Stimulated activated CD8-positive, alpha-beta memory T cell treated with anti-CD3 and anti-CD28 coated beads, Interleukin-2, amount 100 ng/mL, for 1 hour (primary cell): ENCODE measurements at places on chromosomes 11 and 22.

- no peak for DNase-seq
Observed at GRCh38 chr11:88484873-88485621, 147.5 kb upstream of the CTSC start.

DNA sequence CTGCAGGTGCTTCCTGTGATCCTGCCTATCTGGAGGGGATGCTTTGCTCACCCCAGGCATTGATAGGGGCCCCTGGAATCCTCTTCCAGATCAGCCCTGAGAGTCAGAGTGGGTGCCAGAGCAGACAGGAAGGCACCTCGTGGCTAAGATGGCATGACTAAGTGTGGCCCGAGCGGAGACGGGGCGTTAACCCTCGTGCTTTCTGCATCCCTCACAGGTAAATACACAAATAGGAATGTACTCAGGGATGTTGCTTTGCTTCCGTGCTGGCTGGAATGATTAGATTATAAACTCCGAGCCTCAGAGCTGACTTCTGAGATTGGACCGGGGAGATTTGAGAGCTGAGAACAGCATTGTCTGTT lies 312.7 kb upstream of the B3GAT1 start:
- no peak for DNase-seq

DNA sequence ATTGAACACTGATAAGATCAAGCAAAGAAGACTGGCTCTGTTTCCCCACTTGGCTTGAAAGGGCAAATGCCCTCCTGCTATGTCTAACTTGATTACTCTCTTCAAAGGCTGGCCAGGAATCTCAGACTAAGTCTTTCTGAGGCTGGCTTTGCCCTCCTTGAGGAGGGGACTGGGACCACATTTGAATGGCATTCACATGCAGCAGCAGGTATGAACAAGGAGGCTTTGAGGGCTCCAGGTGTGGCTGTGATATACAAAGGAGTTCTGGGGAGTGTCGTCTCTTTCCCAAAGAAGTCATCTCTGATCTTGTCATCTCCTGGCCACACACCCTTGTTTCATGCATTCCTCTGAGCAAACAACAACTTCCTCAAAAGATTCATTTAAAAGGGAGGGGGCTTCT lies 130.8 kb downstream of the ARL14EP start:
- DNase-seq, result no peak

- DNase-seq, result no peak
Observed at GRCh38 chr11:47271961-47272661, 2.2 kb downstream of the MADD start.

DNA sequence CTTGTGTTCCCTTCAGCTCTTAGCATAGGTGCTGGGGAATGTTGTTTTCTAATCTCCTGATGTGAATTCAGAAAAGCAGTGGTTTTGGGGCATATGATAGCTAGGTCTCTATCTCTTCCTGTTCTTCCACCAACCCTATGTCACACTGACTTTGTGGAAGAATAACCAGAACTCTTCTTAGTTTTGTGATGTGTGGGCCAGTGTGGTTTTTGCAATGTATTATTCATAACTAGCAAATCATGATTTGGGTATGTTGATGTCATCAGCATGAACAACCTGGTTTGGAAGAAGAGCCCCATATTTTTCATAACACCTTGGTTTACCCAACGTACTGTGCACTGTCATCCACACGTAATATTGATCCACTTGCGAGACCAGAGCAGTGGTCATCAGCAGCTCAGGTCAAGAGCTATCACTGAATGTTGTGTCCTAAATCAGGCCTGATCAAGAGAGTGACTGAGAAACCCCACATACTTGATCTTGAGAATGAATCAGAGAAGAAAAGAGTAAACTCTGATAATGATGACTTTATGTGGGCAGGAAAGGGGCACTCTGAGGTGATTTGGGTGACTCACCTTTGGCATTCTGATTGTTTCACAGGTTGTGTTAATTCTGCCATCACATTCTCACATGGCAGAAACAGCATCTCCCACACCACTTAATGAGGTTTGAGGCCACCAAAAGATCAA lies 19.4 kb upstream of the MS4A6E start:
- DNase-seq, result no peak

DNA sequence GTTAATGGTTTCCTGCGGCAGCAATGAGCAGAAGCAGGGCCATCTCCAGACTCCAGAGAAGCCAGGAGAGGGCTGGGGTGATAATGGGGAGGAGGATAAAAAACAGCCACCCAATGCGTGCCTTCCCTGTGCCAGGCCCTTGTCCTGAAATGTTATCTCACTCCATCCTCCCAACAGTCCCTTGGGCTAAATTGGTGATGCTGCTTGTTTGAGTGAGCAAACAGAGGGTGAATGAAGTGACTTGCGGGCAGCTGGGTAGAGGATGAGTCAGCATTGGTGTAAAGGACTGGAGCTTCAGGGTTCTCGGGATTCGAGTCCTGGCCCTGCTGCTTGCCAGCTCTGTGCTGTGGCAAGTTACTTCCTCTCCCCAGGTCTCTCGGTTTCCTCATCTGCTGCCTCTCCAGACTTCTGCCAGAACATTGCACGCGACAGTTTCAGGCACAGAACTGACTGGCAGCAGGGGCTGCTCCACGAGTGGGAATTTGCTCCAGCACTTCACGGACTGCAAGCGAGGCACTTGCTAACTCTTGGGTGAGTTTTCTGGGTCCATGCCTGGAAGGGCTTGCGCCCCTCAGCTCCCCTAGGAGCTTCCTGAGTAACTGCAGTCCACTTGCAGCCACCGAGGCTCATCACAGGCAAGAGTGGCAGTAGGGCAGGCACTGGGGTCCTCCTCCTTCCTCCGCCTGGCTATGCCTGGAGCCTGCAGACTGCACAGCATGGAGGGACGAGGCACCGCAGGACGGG lies at the start of gene P2RY6:
Gene P2RY6, plus strand, starts transcription at position 403 of the 744 bp plus-strand sequence. CDS start 24,181 bp downstream, outside the sequence.
- no peak for DNase-seq

- DNase-seq, result no peak
Observed at GRCh38 chr11:65185869-65186341, 4.2 kb downstream of the CAPN1 start.

- no peak for DNase-seq
Observed at GRCh38 chr11:86931548-86932258, 23.5 kb downstream of the FZD4 start.

DNA sequence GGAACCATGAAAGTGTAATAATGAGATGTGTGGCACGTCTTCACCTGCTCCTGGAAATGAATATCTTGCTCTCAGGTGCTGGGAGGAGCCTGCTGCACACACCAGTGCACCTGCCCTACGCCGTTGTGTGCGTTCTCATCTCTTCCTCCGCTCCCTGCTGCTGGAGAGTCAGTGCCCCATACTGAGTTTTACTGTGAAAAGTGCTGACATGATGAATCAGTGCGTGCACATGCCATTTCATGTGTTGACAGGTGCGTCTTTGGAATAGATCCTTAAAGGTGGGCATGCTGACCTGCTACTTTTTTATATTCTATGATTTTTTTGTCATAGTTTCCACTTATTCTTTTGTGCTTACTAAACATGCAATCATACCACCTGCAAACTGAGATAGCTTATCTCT lies 1015.8 kb downstream of the BRD1 start:
- DNase-seq, result no peak

GRCh38 chr11:64764040-64764611 lies 4.4 kb upstream of the PYGM start:
- DNase-seq, result no peak

DNA sequence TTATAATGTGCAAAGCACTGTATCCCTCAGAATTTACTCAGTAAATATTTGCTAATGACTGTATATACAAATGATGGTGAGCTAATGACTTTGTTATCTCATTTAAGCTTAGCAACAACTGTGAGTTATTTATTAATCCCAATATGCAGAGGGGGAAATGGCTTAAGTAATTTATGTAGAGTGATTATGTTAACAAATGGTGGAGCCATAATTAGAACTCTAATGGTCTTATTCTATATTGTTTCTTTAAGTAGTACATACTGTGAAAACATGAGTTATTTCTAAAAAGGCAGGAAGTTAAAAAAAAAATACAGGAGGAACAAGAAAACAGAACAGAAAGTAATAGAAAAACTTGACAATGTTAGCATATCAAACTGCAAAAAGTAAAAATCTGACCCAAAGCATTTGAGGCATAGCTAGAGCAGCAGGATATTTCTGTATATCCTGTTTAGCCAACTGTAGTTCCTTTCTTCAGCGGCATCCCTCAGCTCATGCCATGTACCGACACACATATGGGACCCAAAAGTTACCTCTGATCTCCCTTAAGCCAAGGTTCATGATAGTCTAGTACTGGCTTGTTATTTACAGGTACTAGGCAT lies 94.2 kb downstream of the FCHSD2 start:
- DNase-seq, result no peak

DNA sequence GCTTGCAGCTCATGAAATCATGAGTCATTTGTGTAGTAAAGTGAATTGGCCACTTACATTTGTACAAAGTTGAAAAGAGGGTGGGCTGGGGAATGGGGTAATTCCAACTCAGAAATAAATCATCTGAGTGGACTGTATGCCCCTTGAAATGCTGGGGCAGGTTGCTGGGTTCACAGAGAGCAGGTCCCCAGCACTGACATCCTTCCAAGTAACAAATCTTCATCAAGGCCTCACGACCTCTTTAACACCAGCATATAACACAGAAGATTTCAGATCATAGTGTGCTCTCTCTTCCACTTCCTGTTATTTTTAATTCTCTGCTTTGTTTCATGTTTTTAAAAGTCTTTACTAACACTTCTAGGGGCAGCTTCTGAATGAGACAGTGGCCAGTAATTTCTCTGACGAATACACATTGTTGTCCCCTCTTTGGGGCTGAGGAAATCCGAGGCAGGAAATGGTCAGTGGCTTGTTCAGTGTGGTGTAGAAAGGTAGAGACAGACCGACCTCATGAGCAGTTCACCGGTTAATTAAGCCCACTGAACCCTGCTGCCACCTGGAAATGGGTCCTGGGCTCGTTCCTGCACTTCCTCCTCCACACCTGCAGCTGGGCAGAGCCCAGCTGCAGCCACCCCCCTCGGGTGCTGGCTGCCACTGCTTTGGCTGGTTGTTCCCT lies 127.7 kb downstream of the MAML2 start:
- DNase-seq, result no peak

GRCh38 chr11:91173701-91174100 lies 950.9 kb upstream of the CHORDC1 start:
- DNase-seq, result no peak

DNA sequence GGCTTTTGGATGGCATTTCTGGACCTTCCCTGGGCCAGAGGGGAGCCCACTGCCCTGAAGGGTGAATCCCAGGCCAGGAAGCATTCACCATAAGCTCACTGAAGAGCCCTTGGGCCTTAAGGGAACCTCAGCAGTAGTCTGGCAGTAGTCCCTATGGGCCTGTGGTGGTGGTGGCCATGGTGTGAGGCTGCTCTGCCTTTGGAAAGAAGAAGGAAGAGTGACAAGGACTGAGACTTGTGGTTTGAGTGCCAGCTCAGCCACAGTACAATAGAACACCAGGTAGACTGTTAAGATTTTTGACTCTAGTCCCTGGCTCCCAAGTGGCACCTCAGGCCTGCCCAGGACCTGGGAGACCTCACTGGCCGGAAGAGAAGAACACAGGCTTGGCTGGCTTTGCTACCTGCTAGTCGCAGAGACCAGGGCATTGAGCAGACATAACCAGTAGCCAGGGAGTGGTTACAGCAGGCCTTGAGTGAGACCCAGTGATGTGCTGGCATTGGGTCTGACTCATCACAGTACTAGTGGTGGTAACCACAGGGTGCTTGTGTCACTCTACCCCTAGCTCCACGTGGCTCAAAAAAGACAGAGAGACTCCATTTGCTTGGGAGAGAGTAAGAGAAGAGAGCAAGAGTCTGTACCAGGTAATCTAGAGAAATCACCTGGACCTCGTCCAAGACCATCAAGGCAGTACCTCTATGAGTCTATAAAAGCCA lies 259.8 kb upstream of the BLID start:
- no peak for DNase-seq

DNA sequence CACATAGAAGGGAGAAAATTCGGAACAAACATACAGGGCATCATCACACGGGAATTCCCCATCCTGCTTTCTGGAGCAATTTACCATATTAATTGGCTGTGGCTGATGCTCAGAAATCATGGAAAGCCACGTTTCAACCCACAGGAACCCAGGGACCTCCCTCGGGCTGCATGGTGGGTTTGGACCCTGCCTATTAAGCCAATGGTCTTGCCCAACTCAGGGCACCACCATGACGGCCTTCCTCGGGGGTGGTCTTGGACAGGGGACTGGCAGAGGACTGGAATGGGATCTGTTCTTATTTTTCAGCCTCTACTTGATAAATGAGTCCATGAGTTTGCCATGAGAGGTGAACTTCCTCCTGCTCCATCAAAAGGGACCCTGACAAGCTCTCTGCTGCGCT lies 374.0 kb downstream of the SHANK2 start:
- DNase-seq, result no peak

- DNase-seq, result no peak
Observed at GRCh38 chr11:129639300-129639699, 176.3 kb upstream of the TMEM45B start.

GRCh38 chr11:59437770-59438169 lies 1.5 kb downstream of the OR5A1 start:
- no peak for DNase-seq

DNA sequence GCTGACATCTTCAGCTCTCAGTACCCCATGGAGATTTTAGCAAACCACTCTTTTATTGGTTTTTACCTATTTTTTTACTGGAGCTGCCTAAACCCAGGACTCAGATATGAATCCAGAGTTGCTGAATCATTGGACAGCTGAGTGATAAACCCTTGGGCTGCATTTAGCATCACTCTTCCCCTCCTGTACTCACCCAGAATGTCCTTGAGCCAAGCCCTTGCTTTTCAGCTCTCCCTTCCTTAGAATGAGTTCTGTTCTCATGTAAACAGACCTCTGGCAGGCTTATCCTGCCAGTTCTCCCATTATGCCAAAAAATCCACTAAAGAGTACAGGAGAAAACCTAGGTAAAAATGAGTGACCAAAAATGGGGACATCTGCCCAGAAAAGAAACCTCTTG lies 200.1 kb upstream of the POU2AF2 start:
- no peak for DNase-seq

DNA sequence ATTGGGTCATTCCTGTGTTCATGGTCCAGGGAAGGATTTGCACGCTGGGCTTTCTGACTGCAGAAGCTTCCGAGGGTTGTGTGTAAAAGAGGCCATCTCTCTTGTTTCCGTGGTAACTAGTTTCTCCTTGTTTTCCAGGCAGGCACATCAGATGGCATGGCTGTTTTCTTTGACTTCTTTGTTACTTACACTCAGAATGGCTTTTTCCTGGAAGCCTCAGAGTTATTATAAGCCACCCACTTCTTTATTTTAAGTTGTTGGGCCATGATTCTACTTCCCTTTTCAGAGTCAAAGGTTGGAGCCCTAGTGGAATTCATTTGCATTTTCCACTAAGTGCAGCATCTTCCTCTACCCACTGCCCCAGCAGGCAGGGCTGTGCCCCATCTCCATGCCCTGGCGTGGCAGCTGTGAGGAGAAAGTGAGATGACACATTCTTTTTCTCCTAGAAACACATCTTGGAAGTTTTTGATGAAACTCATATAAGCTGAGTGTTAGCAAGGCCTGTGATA lies 94.9 kb downstream of the PRR5L start:
- no peak for DNase-seq

GRCh38 chr11:125091247-125091876 lies 20.1 kb downstream of the TMEM218 start:
- DNase-seq, result no peak

DNA sequence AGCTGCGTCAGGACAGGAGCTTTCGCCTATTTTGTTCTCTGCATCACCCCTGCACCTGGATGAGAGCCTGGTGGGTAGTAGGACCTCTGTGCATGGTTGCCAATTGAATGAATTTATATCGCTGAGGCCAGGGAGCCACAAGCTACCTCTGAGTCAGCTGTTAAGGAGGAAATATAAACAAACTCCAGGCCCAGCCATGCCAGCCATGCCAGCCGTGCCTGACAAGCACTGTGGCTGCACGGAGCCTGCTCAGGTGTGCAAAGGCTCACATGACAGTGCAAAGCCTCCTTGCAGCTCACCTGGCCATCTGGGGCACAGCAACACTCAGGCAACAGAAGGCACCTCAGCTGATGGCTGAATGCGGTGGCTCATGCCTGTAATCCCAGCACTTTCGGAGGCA lies 33.7 kb upstream of the LINC01488 start:
- DNase-seq, result no peak
